ENCODE measurements at places on chromosomes 6 and 20. TPM values are rescaled to one million over a fixed set of nuclear protein-coding genes. Genes with fewer than 3 reads are reported as not detected.

Gene CLDN20
- 0.54 TPM for total RNA-seq

Gene LTA
- total RNA-seq, result 0.11 TPM

Gene EFCAB8
- not detected for total RNA-seq

Gene ZC3H12D
- 0.30 TPM for total RNA-seq

Gene SAMD3
- total RNA-seq, result not detected

Gene NKX2-2
- 3.7 TPM for total RNA-seq
